ENCODE measurements at places on chromosomes 5 and 9. TPM values are rescaled to one million over a fixed set of nuclear protein-coding genes. Genes with fewer than 3 reads are reported as not detected.

SOX30 gene
- not detected for total RNA-seq

ZNF608 gene
- total RNA-seq = 7.1 TPM

EQTN gene
- total RNA-seq = not detected

GRCh38 chr5:86979811-86980411, 287.8 kb upstream of the RASA1 start:
- H3K27ac ChIP-seq = peak overlapping the region; percentile 51
- no peaks in the 10 kb centered on the region for H3K36me3 ChIP-seq
- no peaks in the 10 kb centered on the region for H3K4me1 ChIP-seq
- no peak for DNase-seq

ARID3C gene
- not detected for total RNA-seq

C7 gene
- 193 TPM for total RNA-seq

DNA sequence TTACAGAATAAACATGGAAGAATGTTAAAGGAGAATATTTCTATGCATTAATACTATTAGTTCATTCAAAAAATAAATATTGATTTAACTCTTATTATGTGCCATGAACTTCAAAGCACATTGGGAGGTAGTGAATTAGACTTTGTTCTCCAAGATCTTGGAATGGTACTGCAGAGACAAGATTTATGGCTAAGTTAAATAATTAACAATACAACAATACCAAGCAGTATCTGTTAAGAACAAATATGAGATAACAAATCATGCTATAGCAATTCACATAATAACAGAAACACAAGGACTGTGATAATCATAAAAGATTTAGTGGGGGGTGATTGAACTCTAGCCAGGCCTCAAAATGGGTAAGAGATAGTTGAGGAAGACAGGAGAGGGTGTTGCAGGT, 11.6 kb downstream of the NMUR2 start:
- H3K27ac ChIP-seq = no peak overlapping the region
- H3K4me1 ChIP-seq = no peaks in the 10 kb centered on the region
- no peak overlapping the region for H3K4me3 ChIP-seq
- H3K36me3 ChIP-seq = no peaks in the 10 kb centered on the region
- no peaks in the 10 kb centered on the region for H3K27me3 ChIP-seq

BARHL1 gene
- not detected for total RNA-seq

GRCh38 chr5:9681706-9682105, 51.6 kb upstream of the TAS2R1 start:
- H3K27ac ChIP-seq = no peak overlapping the region
- H3K36me3 ChIP-seq = no peaks in the 10 kb centered on the region
- H3K4me1 ChIP-seq = no peaks in the 10 kb centered on the region
- no peak for DNase-seq

ANKRD18B gene
- 19.8 TPM for total RNA-seq

DNA sequence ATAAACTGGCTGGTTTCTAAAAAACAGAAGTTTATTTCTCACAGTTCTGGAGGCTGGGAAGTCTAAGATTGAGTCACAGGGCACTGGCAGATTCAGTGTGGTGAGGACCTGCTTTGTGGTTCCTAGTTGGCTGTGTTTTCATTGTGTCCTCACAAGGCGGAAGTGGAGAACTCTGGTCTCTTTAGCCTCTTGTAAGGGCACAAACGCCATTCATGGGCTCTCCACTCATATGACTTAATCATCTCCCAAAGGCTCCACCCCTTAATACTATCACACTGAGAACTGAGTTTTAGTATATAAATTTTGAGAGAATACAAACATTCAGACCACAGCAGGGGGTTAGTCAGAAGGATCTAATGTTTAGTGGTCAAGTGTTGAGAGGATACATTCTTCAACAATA, 208.2 kb downstream of the SEC61B start:
- no peaks in the 10 kb centered on the region for H3K27me3 ChIP-seq
- H3K4me1 ChIP-seq = peaks cover 13% of the 10 kb centered on the region
- no peak for DNase-seq
- H3K27ac ChIP-seq = no peak overlapping the region
- no peak overlapping the region for H3K4me3 ChIP-seq

DNA sequence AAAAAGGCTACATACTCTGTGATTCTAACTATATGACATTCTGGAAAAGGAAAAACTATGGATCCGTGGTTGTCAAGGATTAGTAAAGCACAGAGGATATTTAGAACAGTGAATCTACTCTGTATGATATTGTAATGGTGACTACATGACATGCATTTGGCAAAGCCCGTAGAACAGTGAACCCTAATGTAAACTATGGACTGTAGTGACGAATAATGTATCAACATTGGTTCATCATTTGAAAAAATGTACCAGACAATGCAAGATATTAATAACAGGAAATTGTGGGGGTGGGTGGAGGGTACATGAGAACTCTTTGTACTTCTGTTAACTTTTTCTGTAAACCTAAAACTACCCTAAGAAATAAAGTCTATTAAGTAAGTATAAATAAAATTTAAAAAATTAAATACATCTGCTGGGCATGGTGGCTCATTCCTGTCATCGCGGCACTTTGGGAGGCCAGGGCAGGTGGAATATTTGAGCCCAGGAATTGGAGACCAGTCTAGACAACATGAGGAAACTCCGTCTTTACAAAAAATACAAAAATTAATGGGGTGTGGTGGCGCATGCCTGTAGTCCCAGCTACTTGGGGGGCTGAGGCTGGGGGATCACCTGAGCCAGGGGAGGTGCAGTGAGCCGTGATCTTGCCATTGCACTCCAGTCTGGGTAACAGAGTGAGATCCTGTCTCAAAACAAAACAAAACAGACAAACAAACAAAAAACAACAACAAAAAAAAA, 101.7 kb upstream of the TBC1D2 start:
- no peak for DNase-seq
- H3K36me3 ChIP-seq = no peaks in the 10 kb centered on the region
- no peaks in the 10 kb centered on the region for H3K4me1 ChIP-seq
- H3K27ac ChIP-seq = no peak overlapping the region

DNA sequence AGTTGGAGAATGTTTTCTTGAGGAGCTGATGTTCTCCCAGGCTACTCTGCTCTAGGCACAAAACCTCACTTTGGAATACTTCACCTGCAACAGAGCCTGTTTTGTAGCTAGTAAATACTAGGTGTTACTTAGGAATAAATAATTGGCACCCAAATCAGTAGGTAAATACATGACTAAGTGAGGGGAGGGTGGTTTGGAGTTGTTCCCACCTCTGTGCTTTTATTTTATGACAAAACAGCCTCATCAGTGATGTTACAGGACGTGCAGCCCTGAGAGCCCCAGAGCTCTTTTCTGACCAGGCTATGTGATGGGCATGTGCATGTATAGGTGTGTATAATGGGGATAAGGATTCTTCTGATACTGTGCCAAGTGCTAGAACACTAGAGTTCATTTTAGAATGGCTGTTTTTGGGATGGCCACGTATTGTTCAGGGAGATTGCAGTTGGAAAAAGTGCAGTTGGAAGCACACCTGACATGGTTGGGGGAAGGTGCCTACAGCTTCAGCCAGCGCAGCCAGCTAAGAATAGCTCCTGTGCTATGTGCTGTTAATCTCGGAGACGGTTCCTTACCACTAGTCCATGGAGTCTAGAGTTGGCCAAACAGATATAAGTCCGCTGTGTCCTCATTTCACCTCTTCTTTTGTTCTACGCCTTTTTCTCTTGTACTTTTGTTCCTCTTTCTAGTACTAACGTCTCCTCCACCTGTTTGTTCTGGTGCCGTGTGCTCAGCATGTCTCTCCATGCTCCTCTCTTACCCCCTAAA, 284.7 kb downstream of the FANCC start:
- peak overlapping the region; percentile 75 for H3K27ac ChIP-seq
- no peak for DNase-seq
- H3K4me3 ChIP-seq = no peak overlapping the region
- no peaks in the 10 kb centered on the region for H3K36me3 ChIP-seq
- peaks cover 42% of the 10 kb centered on the region for H3K4me1 ChIP-seq

- no peaks in the 10 kb centered on the region for H3K36me3 ChIP-seq
- no peak for DNase-seq
- H3K27ac ChIP-seq = no peak overlapping the region
- H3K4me1 ChIP-seq = no peaks in the 10 kb centered on the region
- no peaks in the 10 kb centered on the region for H3K27me3 ChIP-seq
These were observed 303.0 kb downstream of the MSX2 start for GRCh38 chr5:175027390-175027789.

DNA sequence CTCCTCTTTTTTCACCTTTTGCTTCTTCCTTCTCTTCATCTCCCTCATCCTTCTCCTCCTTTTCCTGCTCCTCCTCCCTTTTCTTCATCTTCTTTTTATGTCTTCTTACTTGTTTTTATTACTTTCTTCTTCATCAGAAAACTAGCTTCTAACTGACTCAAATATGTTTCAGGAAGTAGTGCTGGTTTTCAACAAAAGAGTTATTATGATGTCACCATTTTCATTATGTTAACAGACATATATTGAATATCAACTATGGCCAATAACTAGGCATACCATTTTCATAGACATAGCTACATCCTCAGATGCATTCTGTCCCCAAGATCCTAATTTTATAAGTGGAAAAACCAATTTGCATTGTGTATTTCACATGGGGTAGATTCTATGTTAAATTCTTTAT, 252.9 kb upstream of the PAPPA start:
- H3K27me3 ChIP-seq = no peaks in the 10 kb centered on the region
- DNase-seq = no peak
- H3K4me1 ChIP-seq = no peaks in the 10 kb centered on the region

DNA sequence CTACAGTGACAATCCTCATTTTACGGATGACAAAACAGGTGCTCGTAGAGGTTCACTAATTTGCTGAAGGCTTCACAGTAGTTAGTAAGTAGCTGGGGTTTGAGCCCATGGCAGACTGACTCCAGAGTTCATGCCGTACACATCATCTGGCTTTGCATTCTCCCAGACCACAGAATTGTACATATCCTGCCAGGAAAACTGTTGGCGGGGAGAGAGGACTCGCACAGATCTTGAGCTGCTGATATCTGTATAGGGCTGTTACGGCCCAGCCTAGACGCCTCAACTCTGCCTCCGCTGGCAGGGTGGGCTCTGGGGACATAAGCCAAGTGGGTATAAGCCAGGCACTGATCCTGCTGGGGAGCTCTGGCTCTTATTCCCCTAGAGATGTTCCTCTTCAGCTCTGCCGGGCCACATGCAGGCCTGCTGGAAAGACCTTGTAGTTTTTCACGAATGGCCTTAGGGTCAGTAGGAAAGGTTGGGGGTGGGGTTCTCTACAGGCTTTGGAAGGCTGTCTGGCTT, 16.3 kb downstream of the LARP1 start:
- H3K4me3 ChIP-seq = no peak overlapping the region
- DNase-seq = no peak
- H3K27ac ChIP-seq = no peak overlapping the region
- H3K4me1 ChIP-seq = peaks cover 95% of the 10 kb centered on the region
- no peaks in the 10 kb centered on the region for H3K36me3 ChIP-seq

GRCh38 chr9:14027116-14027800, 286.7 kb downstream of the NFIB start:
- no peaks in the 10 kb centered on the region for H3K27me3 ChIP-seq
- H3K36me3 ChIP-seq = no peaks in the 10 kb centered on the region
- DNase-seq = no peak
- H3K4me3 ChIP-seq = no peak overlapping the region

DNA sequence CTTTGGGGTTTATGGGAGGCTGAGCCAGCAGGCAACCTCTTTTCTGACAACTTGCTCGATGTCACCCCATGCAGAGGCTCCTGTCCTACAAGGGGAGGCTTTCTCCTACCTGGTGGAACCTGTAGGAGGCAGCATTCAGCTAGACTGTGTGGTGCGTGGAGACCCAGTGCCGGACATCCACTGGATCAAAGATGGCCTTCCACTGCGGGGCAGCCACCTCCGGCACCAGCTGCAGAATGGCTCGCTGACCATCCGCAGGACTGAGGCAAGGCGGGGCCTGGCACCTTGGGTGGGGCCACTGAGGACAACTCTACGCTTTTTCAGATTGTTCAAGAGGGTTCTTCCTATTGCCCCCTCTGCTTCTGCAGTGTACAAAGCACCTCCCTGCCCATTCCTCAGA, 36.1 kb upstream of the ASS1 start:
- H3K27me3 ChIP-seq = no peaks in the 10 kb centered on the region
- DNase-seq = no peak
- peaks cover 17% of the 10 kb centered on the region for H3K4me1 ChIP-seq
- H3K36me3 ChIP-seq = no peaks in the 10 kb centered on the region

GRCh38 chr5:146441896-146442295, 5.2 kb upstream of the TCERG1 start:
- no peaks in the 10 kb centered on the region for H3K4me1 ChIP-seq
- no peaks in the 10 kb centered on the region for H3K27me3 ChIP-seq
- H3K36me3 ChIP-seq = no peaks in the 10 kb centered on the region
- DNase-seq = no peak
- no peak overlapping the region for H3K27ac ChIP-seq

DMRTA1 gene
- 5.7 TPM for total RNA-seq

GRCh38 chr5:159947708-159948358, 31.6 kb downstream of the ADRA1B start:
- no peaks in the 10 kb centered on the region for H3K27me3 ChIP-seq
- H3K4me3 ChIP-seq = no peak overlapping the region
- H3K4me1 ChIP-seq = no peaks in the 10 kb centered on the region
- H3K36me3 ChIP-seq = no peaks in the 10 kb centered on the region

TRPM6 gene
- 0.27 TPM for total RNA-seq

UQCRQ gene
- total RNA-seq = 225 TPM

ORM2 gene
- not detected for total RNA-seq

GRCh38 chr5:55601204-55601618, 66.4 kb upstream of the PLPP1 start:
- H3K4me3 ChIP-seq = peak overlapping the region; percentile 31
- H3K27ac ChIP-seq = peak overlapping the region; percentile 93
- H3K36me3 ChIP-seq = no peaks in the 10 kb centered on the region
- peaks cover 84% of the 10 kb centered on the region for H3K4me1 ChIP-seq

- H3K4me3 ChIP-seq = no peak overlapping the region
- no peaks in the 10 kb centered on the region for H3K27me3 ChIP-seq
- no peaks in the 10 kb centered on the region for H3K4me1 ChIP-seq
- no peaks in the 10 kb centered on the region for H3K36me3 ChIP-seq
These were observed 16.9 kb upstream of the PLCXD3 start for GRCh38 chr5:41527201-41527779.

GRCh38 chr9:127397646-127398274, 791 bp downstream of the SLC2A8 start:
- peaks cover 18% of the 10 kb centered on the region for H3K4me1 ChIP-seq
- no peak for DNase-seq
- peak overlapping the region; percentile 87 for H3K27ac ChIP-seq
- H3K27me3 ChIP-seq = no peaks in the 10 kb centered on the region

DNA sequence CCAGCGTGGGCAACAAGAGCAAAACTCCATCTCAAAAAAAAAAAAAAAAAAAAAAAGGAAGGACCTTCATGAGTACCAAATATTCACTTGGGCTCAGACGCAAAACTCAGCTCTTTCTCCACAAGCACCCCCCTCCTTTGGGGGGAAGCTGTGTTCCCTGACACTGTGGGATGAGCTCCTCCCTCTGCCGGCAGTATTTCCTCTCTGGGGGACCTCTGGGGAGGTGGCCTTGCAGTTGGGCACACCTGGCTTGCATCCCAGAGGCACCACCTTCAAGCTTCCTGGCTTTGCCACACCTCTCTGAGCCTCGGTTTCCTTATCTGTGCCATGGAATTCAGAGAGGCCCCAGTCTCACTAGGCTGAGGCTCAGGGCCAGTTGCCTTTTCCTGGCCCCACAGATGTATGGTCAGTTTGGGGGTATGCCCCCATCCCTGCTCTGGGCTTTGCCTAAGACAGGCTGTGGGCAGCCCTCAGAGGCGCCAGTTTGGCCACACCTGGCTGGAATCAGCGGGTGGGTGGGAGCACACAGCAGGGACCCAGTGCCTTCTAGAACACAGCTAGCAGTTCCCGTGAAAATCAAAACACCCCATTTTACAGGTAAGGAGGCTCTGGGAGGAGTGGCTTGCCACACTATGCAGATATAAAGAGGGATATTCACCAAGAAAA, 157.5 kb upstream of the IER5L start:
- peaks cover 49% of the 10 kb centered on the region for H3K4me1 ChIP-seq
- no peaks in the 10 kb centered on the region for H3K27me3 ChIP-seq
- peak overlapping the region; percentile 86 for H3K27ac ChIP-seq
- no peak overlapping the region for H3K4me3 ChIP-seq
- H3K36me3 ChIP-seq = no peaks in the 10 kb centered on the region
- DNase-seq = no peak
